ENCODE measurements at places on chromosomes 16 and 17.
A peak's percentile ranks its signal among the peaks of the same experiment; 100 is the strongest.

GRCh38 chr16:86297866-86298757 is 212.2 kb upstream of the FOXF1 start:
- DNase-seq, result no peak

DNA sequence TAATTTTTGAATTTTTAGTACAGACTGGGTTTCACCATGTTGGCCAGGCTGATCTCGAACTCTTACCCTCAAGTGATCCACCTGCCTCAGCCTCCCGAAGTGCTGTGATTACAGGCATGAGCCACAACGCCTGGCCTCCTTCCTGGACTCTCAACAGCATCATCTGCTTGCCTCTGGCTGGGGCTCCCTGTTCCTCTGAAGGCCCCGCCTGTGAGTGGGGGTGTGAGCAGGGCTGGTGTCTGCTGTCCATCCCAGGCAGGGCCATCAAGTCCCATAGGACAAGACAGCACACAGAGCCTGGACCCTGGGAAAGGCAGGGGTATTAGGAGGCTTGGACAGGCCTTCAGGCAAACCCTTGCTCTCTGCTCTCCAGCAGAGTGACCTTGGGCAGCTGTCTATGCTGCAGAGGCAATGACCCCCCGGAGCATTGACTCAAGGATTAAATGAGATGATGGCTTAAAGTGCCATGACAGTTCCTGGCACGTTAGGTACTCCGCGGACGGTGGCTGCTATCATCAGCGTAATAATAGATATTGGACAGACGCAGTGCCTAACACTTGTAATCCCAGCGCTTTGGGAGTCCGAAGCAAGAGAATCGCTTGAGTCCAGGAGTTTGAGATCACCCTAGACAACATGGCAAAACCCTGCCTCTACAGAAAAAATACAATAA is 19.2 kb downstream of the SCNN1B start:
- DNase-seq, result no peak

DNA sequence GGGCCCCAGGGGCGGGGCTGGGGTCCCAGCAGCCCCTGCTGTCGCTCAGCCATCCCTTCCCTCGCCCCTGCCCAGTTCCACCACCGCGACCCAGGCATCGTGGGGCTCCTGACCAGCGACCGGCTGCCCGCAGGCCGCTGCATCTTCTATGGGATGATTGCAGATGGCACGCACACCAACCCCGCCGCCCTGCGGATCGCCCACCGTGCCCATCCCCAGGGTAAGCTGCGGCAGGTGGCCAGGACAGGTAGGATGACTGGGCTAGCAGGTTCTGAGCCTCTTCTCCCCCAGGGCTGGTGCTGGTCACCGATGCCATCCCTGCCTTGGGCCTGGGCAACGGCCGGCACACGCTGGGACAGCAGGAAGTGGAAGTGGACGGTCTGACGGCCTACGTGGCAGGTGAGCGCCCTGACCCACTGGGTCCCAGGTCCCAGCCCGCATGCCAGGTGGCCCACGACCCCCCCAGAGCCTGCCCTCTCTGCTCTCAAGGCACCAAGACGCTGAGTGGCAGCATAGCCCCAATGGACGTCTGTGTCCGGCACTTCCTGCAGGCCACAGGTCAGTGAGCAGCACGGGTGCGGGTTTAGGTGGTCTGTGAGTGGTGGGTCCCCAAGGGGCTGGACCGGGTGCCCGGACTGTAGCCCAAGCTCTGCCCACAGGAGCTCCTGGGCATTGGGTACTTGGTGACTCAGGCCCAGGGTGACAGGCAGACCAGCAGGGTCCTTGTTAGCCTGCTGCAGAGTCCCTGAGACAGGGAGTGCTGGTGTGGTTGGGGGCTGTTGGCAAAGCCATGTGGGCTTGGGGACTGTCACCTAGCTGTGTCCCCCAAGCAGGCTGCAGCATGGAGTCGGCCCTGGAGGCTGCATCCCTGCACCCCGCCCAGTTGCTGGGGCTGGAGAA is 2.8 kb downstream of the CEMP1 start:
- DNase-seq, result no peak

DNA sequence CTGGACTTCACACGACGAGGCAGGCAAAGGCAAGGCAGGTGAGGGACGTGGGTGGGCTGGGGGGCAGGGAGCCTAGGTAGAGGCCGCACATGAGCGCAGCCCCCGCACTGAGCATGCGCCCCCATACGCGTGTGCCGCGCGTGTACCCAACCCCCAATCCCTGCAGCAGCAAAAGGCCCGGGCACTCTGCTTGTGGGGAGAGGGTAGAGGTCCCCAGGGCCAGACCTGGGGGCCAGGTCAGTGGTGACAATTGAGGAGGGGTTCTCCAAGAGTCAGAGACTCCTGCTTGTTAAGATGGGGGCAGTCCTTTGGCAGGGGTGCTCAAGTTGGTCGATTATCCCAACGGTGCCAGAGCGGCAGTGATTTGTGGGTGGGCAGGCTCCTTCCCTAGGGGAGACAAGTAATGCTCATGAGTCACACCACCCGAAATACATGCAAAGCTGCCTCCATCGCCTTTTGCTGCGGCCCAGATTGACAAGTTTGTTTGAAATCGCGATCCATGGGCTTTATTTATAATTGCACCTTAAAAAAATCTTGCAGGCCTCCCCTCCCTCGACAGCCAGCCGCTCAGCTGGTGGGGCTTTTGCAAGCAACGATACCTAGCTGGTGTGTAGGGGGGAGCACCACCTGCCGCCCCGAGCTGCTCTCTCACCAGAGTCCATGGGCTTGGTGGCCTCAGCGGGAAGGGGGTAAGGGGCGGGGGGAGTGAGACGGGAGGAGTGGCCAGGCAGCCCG is 1.1 kb upstream of the GIT1 start:
- DNase-seq, result peak; percentile 73

- DNase-seq, result no peak
Observed at GRCh38 chr16:11550791-11551498, 35.8 kb downstream of the LITAF start.

DNA sequence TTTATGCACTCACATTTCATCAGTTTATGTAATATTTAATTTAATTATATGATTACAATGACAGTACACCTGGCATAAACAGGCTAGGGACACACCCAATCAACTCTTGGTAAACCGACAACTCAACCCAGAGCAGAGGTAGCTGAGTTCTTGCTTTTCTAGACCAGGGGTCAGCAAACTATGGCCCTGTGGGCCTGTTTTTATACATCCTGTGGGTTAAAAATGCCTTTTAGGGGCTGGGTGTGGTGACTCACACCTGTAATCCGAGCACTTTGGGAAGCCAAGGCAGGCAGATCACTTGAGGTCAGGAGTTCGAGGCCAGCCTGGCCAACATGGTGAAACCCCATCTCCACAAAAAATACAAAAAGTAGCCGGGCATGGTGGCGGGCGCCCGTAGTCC is 99.2 kb upstream of the TMEM97 start:
- no peak for DNase-seq

GRCh38 chr16:15950161-15950854 is 892 bp downstream of the ABCC1 start:
- DNase-seq, result peak; percentile 21

DNA sequence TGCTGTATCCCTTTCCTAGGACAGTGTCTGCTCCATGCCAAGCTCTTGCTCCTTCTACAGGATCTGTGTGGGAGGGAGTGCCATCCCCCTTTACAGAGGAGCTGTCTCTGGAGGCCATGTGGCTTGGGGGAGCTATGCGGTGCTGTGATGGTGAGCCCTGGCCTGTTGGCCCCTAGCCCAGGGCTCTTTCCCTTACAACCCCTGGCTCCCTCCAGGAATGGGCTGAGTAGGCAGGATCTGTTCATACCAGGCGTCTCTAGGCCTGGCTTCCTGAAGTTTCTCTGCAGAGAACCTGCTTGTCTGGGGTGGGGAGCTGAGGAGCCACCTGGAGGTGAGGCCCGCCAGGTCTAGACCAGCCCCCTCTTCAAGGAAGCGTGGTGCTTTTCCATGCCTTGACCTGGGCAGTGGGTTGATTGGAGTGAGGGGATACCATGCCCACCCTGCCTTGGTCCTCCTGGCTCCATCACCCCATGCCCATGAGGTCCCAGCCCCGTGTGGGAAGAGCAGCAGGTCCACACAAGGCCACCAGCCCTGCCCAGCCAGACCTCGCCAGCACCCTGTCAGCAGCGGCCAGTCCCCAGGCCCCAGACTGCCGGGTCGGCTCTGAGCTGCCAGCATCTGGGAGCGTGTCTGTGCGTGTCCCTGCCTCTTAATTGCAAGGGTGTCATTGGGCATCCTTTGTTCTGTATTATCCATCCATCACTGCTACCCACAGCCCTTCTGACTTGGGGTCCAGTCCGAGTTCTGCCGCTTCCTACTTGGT is 14.7 kb downstream of the LLGL2 start:
- no peak for DNase-seq

DNA sequence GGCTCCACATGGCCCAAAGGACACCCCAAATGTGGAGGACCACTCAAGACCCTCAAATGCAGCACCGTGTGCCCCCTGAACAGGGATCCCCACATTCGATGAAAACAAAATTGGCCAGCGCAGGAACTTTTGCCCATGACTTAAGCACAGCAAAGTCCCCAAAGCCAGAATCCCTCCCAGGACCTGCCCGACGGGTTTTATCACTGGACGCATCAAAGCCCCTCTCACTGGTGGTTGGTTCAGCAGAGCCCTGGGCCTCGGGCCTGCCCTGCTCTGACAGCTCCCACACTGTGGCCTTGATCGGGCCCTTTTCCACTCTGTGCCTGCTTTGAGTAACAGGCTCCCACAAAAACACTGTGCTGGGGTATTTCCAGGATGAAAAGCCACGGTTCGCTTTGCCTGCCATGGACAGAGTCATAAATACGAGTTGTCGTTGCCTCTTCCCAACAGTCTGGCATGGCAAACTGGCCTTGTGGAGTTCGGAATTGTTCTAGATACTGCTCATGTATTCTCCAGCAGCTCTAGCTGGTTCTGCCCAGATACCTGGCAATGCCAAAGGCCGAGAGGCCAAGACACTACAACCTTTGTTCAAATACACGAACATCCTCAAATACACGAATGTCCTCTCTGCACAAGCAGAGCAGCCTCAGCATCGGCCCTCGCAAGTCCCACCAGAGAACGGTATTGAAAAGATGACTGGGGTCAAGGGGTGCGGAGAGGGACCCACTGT is 46.4 kb downstream of the TBC1D16 start:
- no peak for DNase-seq

- DNase-seq, result no peak
Observed at GRCh38 chr16:82880346-82880745, 253.6 kb downstream of the CDH13 start.

DNA sequence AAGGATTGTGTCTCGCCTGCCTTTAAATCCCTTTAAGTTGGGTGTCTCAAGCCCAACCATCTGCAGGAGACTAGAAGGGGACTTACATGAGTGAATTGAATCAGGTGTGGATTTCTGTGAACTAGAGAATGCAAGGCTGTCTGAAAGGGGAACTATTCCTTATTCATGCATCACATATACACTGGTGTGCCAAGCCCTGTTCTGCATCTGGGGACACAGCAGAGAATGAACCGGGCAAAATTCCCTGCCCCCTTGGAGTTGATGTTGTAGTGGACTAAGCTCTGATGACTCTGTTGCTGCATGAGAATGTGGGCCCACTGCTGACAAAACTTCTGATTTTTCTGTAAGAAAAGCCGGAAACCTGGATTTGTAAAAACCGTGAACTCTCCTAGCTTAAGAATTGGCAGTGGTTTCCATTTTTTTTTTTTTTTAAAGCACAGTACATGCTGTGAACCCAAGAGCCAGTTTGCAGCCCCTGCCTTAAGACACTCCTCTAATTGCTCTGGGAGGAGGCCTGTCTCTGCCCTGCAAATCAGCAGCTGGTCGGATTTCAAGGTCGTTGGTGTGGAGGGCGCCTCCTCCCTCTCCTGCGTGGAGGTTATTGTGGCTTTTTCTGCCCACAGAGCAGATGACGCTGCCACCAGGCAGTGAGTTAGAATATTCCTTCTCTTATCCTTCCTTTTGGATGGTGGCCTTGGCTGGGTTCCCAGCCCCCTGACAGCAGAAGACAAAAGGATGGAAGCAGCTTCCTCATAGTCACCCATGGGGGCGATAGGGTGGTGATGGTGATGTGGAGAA is 131.0 kb downstream of the PRKCB start:
- no peak for DNase-seq

GRCh38 chr17:79047291-79047920 is 23.4 kb downstream of the C1QTNF1 start:
- no peak for DNase-seq

GRCh38 chr16:65120831-65121721 is 787 bp downstream of the CDH11 start:
- no peak for DNase-seq

- no peak for DNase-seq
Observed at GRCh38 chr16:272633-273546, 2.9 kb downstream of the RGS11 start.

GRCh38 chr17:60318326-60318725 is 73.6 kb downstream of the USP32 start:
- no peak for DNase-seq

GRCh38 chr16:65737831-65738230 is 616.0 kb upstream of the CDH11 start:
- DNase-seq, result no peak

- DNase-seq, result no peak
Observed at GRCh38 chr16:27301236-27301861, 12.4 kb upstream of the IL4R start.
